ENCODE measurements at places on chromosomes 16 and 17.

- DNase-seq: no peak
These were observed 10.0 kb downstream of the HAGH start for GRCh38 chr16:1816396-1817275.

GRCh38 chr16:85600078-85600477 is 13.0 kb upstream of the GSE1 start:
- DNase-seq: no peak

DNA sequence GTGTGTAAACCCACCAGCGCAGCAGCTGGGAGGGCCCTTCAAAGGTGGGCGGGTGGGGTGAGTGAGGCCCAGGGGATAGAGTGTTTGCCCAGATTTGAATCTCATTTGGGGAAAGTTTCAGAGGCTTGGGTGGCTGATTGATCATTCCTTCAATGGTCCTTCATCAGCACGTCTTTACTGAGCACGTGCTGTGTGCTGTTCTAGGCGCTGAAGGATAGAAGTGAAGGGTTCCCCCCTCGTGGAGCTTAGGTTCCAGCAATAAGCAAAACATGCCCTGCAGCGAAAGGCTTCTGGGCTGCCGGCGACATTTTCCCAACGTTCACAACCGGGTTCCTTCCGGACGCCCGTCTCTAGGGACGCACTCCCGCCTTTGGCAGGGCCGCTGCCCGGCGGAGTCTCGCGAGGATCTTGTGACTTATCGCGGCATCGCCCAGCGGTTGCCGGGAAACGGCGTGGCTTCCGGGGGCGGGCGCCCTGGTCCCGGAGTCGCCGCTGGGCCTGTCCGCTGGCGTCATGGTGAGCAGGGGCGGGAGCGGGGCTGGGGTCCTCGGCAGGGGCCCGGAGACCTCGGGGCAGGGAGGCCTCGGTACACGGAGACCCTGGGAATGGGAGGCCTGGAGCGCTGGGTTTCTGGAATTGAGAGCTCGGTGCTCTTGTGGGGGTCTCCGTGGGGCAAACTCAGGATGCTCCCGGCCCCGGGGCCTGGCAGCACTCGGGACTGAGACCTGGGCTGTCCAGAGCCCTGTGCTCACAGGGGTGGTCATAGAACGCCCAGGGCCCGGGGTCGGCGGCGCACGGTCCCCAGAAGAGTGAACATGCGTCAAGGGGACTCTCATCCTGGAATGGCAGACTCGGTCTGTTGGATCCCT is 3.2 kb upstream of the DBNDD1 start:
- peak; percentile 58 for DNase-seq

DNA sequence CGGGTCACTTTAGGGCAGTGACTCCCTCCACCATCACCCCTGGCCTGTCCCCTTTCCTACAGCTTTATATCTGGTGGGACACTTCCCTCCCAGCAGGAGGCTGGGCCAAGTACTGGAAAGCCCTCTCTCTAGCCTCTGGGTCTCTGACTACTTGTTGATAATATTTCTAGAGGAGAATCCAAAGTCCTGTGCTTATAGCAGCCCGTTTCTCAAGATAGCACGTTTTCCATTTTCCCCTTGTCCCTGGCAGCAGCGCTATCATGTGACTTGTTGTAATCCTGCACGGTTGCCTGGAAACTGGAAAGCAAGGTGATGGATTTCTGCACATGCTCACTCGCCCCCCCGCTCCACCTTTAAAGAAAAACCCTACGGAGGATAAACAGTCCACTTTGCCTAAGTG is 3.3 kb upstream of the AXIN2 start:
- no peak for DNase-seq

GRCh38 chr16:70804153-70804733 is 3.3 kb upstream of the VAC14 start:
- no peak for DNase-seq

- DNase-seq: no peak
These were observed 12.0 kb upstream of the CRK start for GRCh38 chr17:1467898-1468492.

DNA sequence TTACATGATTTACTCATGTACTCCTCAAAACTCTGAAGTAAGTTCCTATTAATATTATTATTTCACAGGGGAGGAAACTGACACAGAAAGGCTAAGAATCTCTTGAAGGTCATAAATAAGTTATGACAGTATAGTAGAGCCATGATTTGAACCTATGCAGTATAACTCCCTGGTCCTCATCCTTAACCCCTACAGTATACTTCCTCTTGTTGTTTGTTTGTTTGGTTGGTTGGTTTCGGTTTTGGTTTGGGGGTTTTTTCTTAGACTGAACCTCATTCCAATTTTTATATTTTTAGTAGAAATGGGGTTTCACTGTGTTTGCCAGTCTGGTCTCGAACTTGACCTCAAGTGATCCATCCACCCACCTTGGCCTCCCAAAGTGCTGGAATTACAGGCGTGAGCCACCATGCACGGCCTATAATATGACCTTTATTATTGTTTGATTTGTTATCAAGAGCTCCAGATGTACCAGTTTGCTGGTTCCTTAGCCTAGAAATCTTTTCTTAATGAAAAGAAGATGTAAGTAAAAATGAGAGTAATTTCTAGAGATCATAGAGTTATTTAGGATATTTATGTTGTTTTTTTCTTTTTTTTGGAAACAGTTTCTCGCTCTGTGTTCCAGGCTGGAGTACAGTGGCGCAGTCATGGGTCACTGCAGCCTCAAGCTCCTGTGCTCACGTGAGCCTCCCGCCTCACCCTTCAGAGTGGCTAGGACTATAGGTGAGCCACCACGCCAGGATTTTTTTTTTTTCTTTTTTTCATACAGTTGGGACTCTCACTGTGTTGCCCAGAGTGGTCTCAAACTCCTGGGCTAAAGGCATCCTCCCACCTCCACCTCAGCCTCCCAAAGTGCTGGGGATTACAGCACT is 4.8 kb downstream of the PRR11 start:
- no peak for DNase-seq

DNA sequence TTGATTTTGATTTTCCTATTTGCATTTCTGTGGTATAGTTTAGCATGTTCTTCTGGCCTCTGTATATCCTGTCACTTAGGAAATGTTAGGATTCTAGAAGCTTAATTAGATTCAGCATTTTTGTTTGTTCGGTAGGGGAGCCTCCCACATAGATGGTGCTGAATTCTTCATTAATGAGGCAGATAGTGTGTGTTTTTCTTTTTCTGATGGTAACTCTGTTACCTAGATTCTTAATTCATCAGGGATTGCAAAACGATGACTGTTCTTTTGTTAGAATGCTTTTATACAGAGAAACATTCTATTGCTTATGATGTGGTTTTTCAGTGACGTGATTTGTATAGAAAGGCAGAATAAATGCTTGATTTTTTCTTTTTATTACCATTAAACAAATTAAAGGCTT is 19.0 kb downstream of the BANP start:
- DNase-seq: no peak

GRCh38 chr16:15798671-15799070 is 58.2 kb downstream of the MYH11 start:
- no peak for DNase-seq
